ENCODE measurements at places on chromosomes 5 and 9.
A peak's percentile ranks its signal among the peaks of the same experiment; 100 is the strongest.

GRCh38 chr5:156722358-156722757 lies 127.7 kb upstream of the PPP1R2B start:
- DNase-seq: no peak

DNA sequence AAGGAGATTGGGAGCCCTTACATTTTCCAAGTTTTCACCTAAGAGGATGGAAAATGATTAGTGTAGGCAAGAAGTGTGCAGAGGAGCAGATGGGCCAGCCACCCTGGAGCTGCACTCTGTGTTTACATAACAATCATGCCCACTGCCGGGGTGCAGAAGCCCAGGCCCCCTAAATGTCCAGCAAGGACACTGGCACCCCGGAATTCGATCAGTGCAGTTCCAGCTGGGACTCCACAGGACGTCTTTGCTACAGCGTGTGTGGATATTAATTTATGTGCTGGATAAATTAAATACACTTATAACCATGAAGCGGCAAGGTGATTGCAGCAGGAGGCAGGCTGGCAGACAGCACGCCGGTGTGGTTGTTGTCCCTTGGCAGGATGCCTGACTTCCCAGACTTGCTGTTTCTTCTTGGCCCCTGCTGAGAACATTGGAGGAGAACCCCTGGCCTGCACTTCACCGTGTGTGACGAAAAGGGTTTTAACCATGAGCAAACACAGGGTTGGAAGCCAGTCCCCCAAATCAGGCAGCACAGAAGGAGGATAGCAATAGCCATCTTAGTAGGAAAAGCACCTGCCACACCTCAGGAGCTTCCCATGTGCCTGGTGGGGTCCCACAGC lies 73.7 kb downstream of the GADD45G start:
- no peak for DNase-seq

DNA sequence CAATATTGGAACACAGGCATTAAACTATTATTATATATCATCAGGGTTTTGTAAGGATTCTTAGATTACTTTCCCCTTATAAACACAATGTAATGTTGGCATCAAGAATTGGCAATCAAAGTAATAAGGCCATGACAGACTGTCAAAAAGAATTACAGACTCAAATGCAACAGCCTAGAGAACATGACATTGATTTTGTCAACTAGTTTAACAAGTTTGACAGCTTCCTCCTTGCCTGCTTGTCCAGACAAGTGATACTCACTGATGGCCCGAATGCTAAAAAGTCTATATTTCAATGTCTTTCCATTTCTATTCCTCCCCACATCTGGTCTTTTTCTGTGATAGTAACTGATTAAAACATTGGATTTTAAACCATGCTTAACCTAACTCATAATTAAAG lies 6.4 kb upstream of the ANKRD31 start:
- DNase-seq: no peak

- DNase-seq: peak; percentile 61
Observed at GRCh38 chr9:108439947-108440346, 415.8 kb downstream of the ACTL7B start.

- DNase-seq: no peak
Observed at GRCh38 chr9:129359916-129360536, 182.0 kb upstream of the IER5L start.

- DNase-seq: no peak
Observed at GRCh38 chr9:112489039-112489546, 2.5 kb downstream of the KIAA1958 start.

GRCh38 chr5:102223542-102224477 lies 72.3 kb downstream of the SLCO4C1 start:
- DNase-seq: no peak

DNA sequence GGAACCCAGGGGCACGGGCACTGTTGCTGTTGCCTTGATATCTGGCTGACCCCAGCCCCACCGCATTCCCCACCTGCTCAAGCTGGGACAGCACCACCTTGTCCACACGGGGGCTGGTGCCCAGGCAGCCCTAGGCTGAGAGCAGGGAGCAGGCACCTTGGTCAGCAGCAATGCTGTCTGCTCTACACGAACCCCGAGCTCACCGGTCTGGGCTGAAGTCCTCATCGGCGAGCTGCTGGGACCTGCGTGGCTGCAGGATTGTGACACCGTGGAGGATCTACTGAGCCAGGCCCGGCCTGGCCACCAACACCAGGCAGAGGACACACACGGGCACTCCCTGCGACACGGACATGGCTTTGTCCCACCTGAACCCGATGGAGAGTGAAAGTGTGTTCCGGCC lies 78.1 kb downstream of the KCNT1 start:
- no peak for DNase-seq

DNA sequence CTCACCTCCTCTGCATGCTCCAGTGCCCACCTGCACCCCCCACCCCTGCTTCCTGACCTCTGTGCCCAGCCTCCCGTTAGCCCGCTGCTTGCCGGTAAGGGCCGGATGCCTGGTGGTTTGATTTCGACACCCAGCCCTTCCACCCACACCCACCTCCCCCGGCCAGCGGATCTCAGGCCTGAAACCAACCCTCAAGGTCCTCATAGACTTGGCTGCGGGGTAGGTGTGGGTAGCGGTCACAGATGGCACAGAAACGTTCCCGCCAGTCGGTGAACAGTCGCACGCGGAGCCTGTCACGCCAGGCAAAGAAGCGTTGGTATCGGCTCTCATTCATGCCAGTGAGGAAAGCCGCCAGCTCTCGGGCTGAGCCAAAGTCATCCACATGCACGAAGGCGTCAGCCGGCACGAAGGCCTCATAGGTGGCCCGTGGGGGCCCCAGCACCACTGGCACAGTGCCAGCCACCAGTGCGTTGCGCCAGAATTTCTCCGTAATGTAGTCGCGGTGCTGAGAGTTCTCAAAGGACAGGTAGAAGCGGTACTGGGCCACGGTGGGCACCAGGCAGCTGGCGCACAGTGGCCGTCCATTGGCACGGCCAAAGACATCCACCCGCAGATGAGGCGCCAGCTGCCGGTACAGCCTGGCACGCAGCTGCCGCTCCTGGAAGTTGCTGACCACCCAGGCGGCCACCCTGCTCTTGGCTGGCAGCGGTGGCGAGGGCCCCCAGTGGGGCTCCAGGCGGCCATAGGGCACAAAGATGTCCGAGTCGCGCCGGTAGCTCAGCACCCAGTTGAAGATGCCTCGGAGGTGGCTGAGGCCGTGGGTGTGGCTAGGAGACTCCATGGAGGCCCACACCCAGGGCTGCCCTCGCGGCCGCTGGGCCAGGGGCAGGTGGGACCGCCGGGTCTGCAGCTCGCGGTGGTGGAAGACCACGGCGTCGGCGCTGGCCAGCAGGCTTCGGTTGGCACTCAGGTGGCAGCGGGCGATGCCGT lies 1.1 kb downstream of the FUT7 start:
- DNase-seq: no peak

GRCh38 chr9:136901516-136902258 lies 15.4 kb downstream of the TRAF2 start:
- DNase-seq: peak; percentile 55

- DNase-seq: no peak
Observed at GRCh38 chr5:173441053-173441628, 112.9 kb upstream of the STC2 start.

GRCh38 chr9:108671794-108672193 lies 184.0 kb downstream of the ACTL7B start:
- DNase-seq: peak; percentile 78

- DNase-seq: no peak
Observed at GRCh38 chr5:164359260-164360255, 854.1 kb downstream of the MAT2B start.

- no peak for DNase-seq
Observed at GRCh38 chr5:6480133-6481051, 31.7 kb downstream of the UBE2QL1 start.

DNA sequence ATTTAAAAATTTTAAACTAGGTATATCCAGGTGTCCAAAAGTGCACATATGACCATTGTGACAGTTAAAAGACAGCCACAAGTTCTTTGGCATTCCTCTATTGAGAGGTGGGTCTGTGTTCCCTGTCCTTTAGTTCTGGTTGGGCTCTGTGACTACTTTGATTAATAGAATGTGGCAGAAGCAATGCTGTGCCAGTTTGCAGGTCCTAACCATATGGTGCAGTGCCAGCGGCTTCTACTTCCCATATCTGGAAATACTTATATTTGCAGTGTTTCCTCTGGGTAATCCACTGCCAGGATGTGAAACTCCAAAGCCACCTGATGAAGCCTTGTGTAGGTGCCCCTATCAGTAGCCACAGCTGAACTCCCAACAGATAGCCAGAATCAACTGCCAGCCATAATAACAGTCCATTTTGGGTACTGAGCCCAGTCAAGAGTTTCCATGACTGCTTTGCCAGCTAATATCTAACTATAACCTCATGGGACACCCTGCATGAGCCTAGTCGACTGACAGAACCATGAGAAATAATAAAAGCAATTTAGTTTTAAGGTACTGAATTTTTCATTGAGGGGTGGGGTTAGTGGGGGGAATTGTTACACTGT lies 361.0 kb upstream of the SEMA6A start:
- DNase-seq: no peak

GRCh38 chr9:97299809-97300414 lies 7.5 kb upstream of the CCDC180 start:
- no peak for DNase-seq

GRCh38 chr5:117776977-117777376 lies 1202.4 kb upstream of the SEMA6A start:
- DNase-seq: no peak

DNA sequence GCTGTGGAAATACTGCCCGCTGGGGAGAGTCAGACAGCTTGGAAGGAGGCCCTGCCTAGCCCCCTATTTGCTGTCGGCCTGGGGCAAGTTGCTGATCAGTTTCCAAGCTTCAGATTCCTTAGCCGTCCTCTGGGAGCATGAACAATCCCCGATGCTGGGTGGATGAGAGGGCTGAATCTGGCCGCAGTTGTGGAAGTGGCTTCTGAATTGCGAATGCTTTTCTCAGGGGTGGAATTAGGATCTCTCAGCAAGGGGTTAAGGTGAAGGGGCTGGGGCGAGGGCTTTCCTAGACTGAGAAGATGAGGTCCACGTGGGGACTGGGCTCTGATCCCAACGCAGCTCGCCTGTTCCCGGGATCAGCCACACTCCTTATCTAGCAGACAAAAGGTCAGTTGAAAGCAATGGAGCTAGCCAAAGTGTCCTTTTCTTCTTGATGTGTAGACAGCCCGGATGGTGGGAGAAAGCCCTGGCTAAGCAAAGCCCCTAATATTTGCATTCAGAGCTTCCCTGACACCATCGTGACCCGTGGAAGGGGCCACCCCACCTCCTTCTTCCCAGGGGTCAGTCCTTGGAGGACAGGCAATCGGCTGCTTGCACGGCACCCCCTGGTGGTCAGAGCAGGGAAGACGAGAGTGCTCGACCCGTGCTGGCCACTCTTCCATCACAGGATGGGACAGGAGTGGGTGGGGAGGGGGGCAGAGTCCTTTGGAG lies 54.9 kb downstream of the COL15A1 start:
- peak; percentile 82 for DNase-seq

DNA sequence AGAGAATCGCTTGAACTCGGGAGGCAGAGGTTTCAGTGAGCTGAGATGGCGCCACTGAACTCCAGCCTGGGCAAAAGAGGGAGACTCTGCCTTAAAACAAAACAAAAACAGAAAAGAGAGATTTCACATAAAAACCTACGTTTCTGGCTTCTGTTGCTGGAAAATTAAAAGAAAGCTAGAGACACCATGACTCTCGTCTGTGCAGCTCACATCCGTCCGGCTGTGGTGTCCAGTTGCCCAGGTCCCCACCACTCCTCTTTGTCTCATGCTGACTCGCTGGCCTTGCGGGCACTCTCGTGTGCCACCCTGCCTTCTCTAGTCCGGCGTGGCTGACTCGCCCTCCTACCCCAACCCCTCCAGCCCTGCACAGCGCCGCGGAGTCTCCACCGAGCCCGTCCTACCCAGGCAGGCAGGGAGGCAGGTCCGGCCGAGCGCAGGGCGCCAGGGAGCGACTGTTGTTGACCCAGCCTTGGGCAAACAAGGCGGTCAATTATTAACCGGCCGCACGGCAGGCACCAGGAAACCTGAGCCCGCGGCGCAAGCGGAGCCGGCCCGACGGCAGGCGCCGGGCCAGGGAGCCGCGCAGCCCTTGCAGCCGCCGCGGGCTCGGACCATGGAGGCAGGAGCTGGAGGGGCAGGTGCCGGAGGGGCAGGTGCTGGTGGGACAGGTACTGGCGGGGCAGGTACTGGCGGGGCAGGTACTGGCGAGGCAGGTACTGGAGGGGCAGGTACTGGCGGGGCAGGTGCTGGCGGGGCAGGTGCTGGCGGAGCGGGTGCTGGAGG lies at the start of gene PRRT1B:
Gene PRRT1B (plus strand): TSS at position 521 of the 783 bp plus-strand sequence. CDS start 93 bp downstream, at position 614.
- DNase-seq: no peak

GRCh38 chr5:43679214-43679613 lies 76.2 kb downstream of the NNT start:
- DNase-seq: no peak

GRCh38 chr5:130402906-130403305 lies 498.6 kb downstream of the CHSY3 start:
- no peak for DNase-seq

- DNase-seq: no peak
Observed at GRCh38 chr9:5392285-5392684, 45.4 kb downstream of the PLGRKT start.

GRCh38 chr9:33153666-33154065 lies 13.5 kb downstream of the B4GALT1 start:
- DNase-seq: no peak

- DNase-seq: no peak
Observed at GRCh38 chr5:84683594-84683993, 298.9 kb upstream of the EDIL3 start.

DNA sequence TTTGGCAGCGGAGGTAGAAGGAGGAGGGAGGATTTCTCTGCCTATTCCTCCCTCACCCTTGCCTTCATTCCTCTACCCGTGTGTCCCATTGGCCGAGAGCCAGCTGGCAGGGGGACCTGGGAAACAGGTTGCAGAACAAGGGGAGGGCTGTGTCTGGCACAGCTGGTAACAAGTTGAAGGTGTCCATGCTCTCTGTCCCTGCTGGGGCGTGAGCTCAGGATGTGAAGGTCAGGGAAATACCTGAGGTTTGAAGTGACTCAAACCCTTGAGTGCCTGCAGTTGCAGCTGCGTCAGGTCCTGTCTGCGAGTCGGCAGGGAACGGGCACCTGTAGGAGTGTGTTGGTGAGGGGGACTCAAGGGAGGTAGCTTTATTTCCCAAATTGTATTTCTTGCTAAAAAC lies 16.2 kb downstream of the MIGA2 start:
- DNase-seq: no peak

- no peak for DNase-seq
Observed at GRCh38 chr5:53766673-53767072, 206.2 kb downstream of the NDUFS4 start.

GRCh38 chr5:163604013-163604412 lies 98.6 kb downstream of the MAT2B start:
- DNase-seq: no peak

- DNase-seq: no peak
Observed at GRCh38 chr5:149134778-149135500, 6.4 kb upstream of the ABLIM3 start.

DNA sequence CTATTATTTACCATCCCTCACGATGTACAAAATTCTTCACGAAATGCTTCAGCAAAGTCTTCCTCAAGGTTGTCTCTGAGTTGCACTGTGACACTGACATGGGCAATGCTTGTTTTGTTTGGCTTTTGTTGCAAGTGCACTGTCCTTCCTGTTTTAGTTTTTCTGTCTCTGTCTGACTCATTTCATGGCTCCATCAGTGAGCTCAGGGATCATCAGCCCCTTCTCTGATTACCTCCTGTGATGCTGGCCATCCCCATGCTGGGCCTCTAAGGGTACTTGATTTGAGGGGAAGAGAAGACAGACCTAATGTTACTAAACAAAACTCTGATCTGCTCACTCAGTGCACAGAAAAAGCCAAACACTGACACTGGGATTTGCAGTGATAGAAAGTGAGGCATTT lies 37.6 kb upstream of the STX17 start:
- DNase-seq: no peak
